Stimulated activated CD4-positive, alpha-beta T cell treated with anti-CD3 and anti-CD28 coated beads, Interleukin-15, amount 100 ng/mL, for 24 hours (primary cell): ENCODE measurements at places on chromosomes 5 and 9.

DNA sequence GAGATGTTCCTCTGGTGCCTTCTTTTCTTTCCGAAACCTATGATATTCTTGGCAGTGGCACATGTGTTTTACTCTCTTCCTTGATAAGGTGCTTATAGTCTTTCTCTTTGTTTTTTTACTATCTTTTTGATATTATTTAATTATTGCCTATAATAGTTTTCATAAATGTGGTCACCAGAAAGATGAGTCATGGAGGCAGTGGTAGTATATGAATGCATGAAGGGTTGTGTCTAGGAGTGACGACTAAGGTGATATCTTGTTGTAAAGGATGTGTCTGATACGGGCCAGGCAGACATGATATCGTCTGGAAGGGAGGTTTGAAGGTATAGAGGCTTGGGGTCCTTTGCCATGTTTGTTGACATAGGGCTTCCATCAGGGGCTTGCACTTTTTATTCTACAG lies 36.8 kb downstream of the SLC44A1 start:
- no peak for DNase-seq

DNA sequence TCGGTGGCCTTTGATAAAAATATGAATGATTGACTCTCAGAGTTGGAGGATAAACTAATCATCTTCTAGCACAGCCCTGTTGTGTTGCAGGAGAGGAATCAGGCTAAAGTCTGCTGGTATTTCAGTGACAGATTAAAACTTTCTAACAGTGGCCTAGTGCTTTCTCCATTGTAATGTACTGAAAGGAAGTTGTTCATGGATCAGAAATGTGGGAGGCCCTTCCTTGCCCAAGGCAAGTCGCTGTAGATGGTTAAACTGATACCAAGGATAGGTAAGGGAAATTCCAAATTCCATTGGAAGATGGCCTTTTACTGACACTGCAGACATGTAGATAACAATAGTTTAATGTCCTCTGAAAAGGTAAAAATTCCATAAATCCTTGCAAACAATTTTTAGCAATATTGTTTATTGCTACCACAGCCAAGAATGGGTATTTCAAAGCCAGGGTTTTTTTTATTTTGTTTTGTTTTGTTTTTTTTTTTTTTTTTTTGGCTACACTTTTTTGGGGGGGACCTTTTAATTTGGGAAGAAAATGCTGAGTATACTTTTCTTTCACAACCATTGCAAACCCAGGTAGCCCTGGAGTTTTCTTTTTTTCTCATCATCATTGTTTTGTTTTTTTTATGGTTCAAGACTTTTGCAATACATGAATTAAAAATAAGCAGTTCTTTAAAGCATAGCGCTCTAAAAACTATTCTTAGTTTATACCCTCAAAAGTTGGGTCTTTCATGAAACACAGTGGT lies 35.5 kb downstream of the WDR36 start:
- no peak for DNase-seq

DNA sequence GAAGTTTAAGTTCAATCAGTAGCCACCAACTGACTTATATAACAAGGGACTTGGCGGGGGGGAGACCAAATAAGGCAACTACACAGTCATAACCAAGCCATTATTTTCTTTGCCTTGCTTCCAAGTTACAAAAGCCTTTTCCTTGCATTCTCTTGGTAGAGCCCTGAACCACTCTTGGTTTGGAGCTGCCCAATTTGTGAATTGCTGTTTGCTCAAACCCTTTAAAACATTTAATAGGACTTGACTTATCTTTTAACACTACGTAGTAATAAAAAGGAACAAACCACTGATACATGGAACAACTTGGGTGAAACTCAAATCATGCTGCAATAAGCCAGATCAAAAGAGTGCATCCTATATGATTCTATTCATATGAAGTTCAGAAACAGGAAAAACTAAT lies 31.7 kb upstream of the MSH3 start:
- no peak for DNase-seq

- no peak for DNase-seq
These were observed 3.6 kb downstream of the PSMB7 start for GRCh38 chr9:124411514-124412227.

DNA sequence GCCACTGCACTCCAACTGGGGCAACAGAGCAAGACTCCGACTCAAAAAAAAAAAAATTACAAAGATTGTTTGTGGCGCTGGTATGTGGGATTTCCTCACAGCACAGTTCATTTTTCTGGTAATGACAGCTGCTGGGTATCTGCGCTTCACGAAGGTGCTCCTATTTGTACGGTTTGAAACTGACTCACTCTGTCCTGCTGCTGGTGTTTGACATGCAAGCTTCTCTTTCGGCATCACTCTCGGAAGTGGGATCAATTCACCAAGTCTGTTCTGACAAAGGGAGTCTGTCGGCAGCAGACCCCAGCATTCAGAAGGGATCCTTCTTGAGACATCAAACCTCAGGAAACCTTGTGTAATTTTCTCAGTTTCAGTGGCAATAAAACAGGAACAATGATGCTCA lies 26.3 kb downstream of the MAML1 start:
- no peak for DNase-seq

- DNase-seq = no peak
These were observed 455.3 kb upstream of the TUSC1 start for GRCh38 chr9:26133537-26133936.

GRCh38 chr5:66807743-66808142 lies 211.6 kb downstream of the MAST4 start:
- no peak for DNase-seq

DNA sequence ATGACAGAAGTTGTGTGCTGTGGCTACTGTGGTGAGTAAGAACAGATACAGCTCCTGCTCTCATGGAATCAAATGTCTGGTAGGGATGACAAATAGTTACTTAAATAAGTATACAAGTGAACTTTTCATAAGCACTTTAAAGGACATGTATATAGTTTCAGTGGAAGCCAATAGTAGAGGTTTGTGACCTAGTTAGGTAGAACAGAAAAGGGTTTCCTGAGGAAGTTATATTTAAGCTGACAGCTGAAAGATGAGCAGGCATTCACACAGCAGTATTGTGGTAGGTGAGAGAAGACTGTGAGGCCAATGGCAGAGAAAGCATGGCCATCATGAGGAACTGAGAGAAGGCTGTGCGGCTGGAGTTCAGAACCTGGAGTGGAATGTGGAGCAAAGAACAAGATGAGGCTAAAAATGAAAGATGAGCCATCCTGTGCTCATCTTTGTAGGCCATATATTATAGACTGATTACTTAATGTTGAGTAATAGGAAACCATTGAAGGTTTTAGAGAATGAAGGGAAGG lies 15.4 kb downstream of the FAM174A start:
- DNase-seq = no peak

DNA sequence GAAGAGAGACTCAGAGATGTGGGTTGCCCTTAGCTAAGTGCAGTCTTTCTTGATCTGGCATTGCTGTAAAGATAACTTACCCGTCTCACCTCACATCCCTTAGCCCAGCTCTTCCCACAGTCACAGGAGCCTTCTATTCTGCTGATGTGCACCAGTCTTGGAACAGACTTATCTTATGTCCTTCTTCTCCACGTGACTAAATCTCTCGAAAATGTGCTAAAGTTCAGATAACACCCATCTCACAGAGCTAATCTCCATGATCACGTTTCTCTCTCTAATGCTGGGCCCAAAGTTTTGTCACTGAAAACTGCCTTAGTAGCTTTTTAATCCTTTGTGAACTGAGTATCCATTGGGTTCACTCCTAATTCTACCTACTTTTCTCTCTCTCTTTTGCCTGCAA lies 16.7 kb downstream of the SLC36A1 start:
- no peak for DNase-seq

- no peak for DNase-seq
These were observed 907.4 kb upstream of the DMAC1 start for GRCh38 chr9:8706998-8707397.

DNA sequence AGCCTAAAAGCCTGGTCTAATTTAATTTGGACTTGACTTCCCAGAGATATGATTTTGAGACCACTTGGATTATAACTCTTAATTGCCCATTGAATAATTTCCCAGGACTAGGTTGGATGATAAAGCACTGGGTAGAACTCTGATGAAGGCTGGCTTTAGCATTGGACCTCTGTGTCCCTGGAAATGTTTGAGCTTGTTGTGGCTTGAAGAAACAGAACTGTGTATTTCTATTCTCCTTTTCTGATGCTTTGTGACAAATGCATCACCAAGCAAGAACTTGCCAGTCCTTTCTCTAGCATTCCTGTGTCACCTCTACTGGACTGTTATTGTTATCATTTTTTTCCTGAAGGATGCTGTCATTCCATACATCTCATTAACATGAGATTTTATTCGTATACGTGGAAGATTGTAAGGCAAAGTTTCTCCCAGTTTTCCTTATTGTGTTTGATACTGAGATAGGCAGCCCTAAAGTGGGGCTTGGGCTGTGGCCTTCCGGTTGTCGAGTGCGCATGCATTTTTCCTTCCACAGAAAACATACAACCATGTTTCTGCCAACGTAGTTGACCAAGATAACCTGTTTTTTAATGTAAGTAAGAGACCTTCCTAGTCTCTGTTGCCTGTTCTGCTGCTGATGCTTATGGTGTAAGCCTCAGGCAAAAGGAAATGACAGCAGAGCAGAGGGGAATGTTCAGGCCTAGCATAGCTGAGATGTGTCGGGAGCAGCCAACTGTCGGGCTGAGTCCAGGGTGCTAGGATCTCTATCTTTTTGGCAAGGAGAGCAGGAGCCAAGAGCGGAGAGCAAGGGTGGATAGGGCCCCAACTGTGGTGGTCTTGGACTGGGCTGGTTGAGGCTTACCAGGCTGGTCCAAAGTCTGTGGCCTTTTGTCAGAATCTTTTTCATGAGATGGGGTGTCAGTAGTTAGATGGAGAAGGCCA lies 2.3 kb downstream of the NTRK2 start:
- DNase-seq = no peak

GRCh38 chr5:93967923-93968322 lies 226.5 kb upstream of the POU5F2 start:
- no peak for DNase-seq

GRCh38 chr5:89336111-89336510 lies 453.1 kb upstream of the MEF2C start:
- DNase-seq = no peak

GRCh38 chr5:15762668-15763067 lies 262.7 kb downstream of the FBXL7 start:
- no peak for DNase-seq

DNA sequence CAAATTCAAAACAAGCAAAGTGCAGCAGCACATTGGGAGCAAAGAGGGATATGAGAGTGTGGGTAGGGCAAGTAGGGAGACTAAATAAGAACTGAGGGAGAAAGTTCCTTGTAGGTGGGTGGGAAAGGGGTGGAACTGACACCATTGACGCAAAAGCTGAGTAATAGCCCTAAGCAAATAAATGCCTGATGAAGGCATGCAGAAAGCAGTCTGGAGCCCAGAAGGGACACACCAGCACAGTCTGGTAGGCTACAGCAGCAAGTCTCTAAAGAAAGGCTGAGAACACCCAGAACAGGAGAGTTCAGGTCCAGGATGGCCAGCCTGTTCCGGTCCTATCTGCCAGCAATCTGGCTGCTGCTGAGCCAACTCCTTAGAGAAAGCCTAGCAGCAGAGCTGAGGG lies at the start of gene INSL4:
TSS of gene INSL4 (plus strand) at position 208 of the 400 bp plus-strand sequence. CDS start at position 313, 105 bp downstream.
- DNase-seq = no peak

DNA sequence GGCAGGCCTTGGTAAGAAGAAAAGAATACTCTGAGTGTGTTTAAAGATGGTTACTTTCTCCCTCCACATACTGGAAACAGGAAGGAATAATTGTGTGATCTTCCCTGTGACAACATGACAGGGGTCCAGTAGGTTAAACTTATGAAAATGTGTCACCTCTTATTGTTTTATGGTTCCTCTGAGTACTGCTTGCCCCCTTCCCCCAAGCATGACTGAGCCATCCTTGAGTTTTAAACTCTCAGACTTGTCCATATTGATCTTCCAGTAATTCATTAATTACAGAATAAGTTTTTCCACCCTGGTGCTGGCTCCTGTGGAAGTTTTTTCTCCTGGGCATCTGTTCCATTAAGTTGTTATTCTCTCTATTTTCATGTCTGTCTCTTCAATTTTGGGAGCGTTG lies 95.8 kb downstream of the CNTLN start:
- DNase-seq = no peak

- DNase-seq = no peak
These were observed 118.7 kb downstream of the RXRA start for GRCh38 chr9:134445000-134445399.

GRCh38 chr9:98962861-98963260 lies 19.2 kb downstream of the COL15A1 start:
- DNase-seq = no peak

DNA sequence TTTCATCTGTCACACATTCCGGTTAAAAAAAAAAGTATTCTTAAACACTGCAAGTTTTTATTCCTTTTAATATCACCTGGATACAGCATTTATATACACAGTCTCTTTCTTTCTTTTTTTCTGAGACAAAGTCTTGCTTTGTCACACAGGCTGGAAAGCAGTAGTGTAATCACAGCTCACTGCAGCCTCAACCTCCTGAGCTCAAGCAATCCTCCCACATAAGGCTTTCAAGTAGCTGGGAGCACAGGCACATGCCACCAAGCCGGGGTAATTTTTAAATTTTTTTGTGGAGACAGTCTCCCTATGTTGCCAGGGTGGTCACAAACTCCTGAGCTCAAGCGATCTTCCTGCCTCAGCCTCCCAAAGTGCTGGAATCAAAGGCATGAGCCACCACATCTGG lies 13.9 kb downstream of the KIF20A start:
- no peak for DNase-seq

DNA sequence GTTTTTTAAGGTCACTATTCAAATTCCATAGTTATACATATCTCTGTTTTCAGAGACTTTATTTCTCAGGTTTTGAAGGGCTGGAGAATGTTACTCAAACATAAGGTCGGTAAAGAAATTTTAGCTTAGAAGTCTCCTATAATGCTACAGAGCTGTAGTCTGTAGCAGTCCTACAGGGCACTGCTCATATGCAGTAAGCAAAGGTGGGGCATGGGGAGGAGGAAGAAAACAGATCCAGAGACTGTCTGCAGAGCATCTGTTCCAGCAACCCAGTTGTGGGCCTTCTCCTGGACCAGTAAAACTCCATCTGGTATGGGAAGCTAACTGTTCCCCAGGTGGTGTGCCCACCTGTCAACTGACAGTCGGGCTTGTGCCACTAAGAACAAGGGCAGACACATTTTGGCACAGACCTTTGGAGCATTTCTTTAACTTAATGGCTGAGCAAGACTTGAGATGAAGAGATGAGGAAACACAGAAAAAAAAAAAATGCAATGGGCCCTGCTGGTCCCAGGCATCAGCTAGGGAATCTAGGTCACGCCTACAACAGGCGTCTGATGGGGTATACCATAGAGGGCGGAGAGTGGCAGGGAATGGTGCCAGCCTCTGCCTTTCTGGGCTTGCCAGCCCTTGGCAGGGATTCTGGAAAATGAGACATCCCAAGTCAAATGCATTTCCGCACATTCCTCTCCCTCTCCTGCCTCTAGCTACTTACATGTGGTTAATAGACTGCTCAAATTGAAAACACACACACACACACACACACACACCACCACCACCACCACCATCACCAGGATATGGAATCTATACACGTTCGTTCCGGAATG lies 218.9 kb downstream of the ARL15 start:
- DNase-seq = no peak
